GM23248 (cell line): ENCODE measurements at places on chromosomes 7 and 10. TPM values are rescaled to one million over a fixed set of nuclear protein-coding genes. Genes with fewer than 3 reads are reported as not detected.
A peak's percentile ranks its signal among the peaks of the same experiment; 100 is the strongest.

HECW1 gene
- total RNA-seq = 4.8 and 8.7 TPM in 2 replicates

TMEM196 gene
- not detected in 2 replicates for total RNA-seq

DOCK4 gene
- 3.7 and 5.0 TPM in 2 replicates for total RNA-seq

INA gene
- not detected in 2 replicates for total RNA-seq

DNA sequence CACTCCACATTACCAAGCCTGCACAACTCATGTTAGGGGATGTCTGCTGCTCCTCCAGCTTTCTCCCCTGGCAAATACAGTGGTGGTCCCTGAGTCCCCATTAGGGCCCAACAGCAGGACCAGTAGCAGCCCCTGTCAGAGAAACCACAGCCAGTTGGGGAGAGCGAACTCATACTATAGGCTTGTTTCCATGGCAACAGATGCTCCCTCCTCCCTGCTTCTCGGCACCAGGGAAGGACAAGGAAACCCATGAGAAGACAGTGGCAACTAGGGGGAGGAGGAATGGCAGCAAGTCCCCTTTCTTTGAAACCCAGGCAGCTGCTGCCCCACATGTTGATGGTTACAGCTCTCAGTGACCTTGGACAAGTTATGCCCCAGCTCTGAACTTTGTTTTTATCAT, 326.4 kb downstream of the KCNMA1 start:
- H3K27ac ChIP-seq = no peak overlapping the region
- H3K36me3 ChIP-seq = no peaks in the 10 kb centered on the region
- no peak for DNase-seq
- no peak overlapping the region for H3K4me3 ChIP-seq
- H3K4me1 ChIP-seq = peaks cover 6% of the 10 kb centered on the region

DNA sequence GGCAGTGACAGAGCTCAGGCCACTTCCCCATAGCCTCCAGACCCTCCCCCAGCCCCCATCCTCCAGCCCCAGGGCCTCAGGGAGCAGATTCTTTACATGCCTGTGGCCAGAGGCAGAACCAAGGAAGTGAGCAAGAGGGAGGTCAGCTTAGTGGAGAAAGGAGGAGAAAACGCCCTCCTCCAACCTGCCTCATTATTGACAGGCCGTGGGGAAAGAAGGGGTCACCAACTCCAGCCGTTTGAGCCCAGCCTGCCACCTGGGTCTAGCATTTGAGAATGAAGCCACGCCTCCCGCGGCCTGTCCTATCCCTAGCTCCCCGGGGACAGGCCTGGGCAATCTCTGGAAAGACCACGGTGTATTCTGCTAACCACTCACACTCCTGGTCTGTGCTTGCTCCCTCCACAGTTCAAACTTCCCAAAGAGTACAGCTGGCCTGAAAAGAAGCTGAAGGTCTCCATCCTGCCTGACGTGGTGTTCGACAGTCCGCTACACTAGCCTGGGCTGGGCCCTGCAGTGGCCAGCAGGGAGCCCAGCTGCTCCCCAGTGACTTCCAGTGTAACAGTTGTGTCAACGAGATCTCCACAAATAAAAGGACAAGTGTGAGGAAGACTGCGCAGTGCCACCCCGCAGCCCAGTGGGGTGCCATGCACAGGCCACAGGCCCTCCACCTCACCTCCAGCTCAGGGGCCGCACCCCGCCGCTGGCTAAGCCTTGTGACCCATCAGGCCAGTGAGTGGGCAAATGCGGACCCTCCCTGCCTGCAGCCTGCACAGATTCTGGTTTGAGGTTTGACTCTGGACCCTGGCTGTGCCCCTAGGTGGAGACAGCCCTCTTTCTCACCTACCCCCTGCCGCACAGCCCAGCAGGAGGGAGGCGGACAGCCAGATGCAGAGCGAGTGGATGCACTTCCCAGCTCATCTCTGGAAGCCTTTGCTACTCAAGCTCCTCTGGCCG, 14.3 kb upstream of the TRIM8 start:
- DNase-seq = peak; percentile 83
- H3K36me3 ChIP-seq = no peaks in the 10 kb centered on the region
- H3K27ac ChIP-seq = peak overlapping the region; percentile 88
- no peaks in the 10 kb centered on the region for H3K27me3 ChIP-seq

GRCh38 chr10:4633776-4634175, 192.2 kb upstream of the AKR1E2 start:
- H3K27me3 ChIP-seq = no peaks in the 10 kb centered on the region
- H3K4me1 ChIP-seq = peaks cover 3% of the 10 kb centered on the region
- no peaks in the 10 kb centered on the region for H3K36me3 ChIP-seq
- no peak overlapping the region for H3K4me3 ChIP-seq
- H3K27ac ChIP-seq = no peak overlapping the region

- peak overlapping the region; percentile 73 for H3K27ac ChIP-seq
Observed at GRCh38 chr7:18541181-18541870, 45.8 kb downstream of the HDAC9 start.

- H3K4me3 ChIP-seq = no peak overlapping the region
- H3K27ac ChIP-seq = no peak overlapping the region
- H3K4me1 ChIP-seq = no peaks in the 10 kb centered on the region
- no peaks in the 10 kb centered on the region for H3K27me3 ChIP-seq
- H3K36me3 ChIP-seq = no peaks in the 10 kb centered on the region
Observed at GRCh38 chr10:75097666-75098285, 13.7 kb upstream of the SAMD8 start.

DNA sequence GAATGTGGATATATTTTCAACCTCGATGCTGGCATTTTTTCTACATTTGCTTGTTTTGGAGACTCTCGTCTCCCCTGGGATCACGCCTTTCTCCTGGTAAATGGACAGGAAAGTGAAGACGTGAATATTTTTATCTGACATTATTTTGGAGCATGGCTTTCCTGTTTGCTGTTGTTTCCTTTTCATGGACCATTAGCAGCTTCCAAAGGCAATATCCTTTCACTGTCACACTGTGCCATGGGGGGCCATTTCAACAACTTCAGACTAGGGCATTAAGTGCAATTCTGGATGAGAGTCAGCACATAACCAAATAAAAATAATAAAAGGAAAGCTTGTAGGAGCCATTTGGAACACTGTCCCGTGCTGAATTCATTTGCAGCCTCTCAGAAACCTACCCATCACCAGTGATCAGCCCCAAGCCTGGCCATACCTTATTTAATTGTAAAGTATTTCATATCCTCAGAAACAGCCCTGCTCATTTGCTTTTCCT, 75.9 kb upstream of the NEUROD6 start:
- no peak for DNase-seq
- H3K36me3 ChIP-seq = no peaks in the 10 kb centered on the region
- H3K27ac ChIP-seq = no peak overlapping the region
- H3K4me3 ChIP-seq = no peak overlapping the region
- H3K4me1 ChIP-seq = no peaks in the 10 kb centered on the region

GRCh38 chr10:129509835-129510234, 42.8 kb downstream of the MGMT start:
- no peaks in the 10 kb centered on the region for H3K27me3 ChIP-seq
- no peak overlapping the region for H3K4me3 ChIP-seq
- H3K27ac ChIP-seq = no peak overlapping the region

DNA sequence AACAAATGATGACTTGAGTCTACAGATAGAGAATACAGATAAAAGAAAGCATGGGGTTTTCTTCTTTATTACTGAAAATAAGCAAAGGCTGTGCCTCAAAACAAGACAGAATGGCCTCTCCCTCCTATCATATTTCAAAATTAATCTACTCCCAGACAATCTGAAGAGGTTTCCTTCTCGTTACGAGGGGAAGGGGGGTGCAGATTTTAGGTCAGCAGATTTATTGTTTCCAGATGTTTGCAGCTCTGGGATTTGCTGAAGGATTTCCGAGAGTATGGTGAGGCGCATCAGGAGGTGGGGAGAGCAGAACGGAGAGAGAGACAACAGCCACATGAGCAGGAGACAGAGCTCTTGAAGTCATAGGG, 89.8 kb downstream of the KIAA1549 start:
- no peaks in the 10 kb centered on the region for H3K27me3 ChIP-seq
- H3K4me1 ChIP-seq = peaks cover 35% of the 10 kb centered on the region
- peak overlapping the region; percentile 90 for H3K27ac ChIP-seq
- H3K36me3 ChIP-seq = no peaks in the 10 kb centered on the region
- peak; percentile 62 for DNase-seq

- no peaks in the 10 kb centered on the region for H3K27me3 ChIP-seq
- no peak overlapping the region for H3K27ac ChIP-seq
- no peaks in the 10 kb centered on the region for H3K4me1 ChIP-seq
- no peak overlapping the region for H3K4me3 ChIP-seq
- H3K36me3 ChIP-seq = no peaks in the 10 kb centered on the region
Observed at GRCh38 chr10:59649606-59650346, 59.9 kb downstream of the SLC16A9 start.

DNA sequence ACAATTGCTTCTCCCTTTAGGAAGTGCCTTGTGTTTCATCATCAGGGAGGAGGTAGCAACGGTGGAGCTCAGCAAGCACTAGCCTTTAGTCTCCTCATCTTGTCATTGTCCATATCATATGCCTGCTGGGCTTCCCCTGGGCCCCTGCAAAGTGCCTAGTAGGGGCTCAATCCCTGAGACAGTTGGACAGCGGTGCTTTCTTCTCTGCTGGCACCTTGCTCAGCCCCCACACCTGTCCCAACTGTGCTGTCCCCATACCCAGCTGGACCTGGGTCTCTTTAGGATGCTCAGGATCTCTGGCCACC, 5.5 kb downstream of the SMARCD3 start:
- H3K4me3 ChIP-seq = no peak overlapping the region
- no peak overlapping the region for H3K27ac ChIP-seq
- 0 out of 2 replicates have a peak, but pooled peaks cover 4% of the 10 kb centered on the region for H3K4me1 ChIP-seq

DNA sequence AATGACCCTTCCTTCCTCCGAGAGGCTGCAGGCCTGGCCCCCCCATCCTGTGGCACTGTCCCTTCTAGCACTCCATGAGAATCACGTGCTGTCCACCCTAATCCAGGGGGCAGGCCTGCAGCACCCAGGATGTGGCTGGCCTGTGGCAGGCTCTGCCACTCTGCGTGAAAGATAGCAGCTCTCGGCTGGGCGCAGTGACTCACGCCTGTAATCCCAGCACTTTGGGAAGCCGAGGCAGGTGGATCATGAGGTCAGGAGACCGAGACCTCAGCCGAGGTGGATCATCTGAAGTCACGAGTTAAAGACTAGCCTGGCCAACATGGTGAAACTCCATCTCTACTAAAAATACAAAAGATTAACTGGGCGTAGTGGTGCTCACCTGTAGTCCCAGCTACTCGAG, 18.9 kb upstream of the LFNG start:
- no peak overlapping the region for H3K27ac ChIP-seq
- no peaks in the 10 kb centered on the region for H3K36me3 ChIP-seq
- no peaks in the 10 kb centered on the region for H3K27me3 ChIP-seq
- no peaks in the 10 kb centered on the region for H3K4me1 ChIP-seq
- DNase-seq = no peak
- no peak overlapping the region for H3K4me3 ChIP-seq

- H3K4me1 ChIP-seq = peaks cover 50% of the 10 kb centered on the region
- peak; percentile 55 for DNase-seq
- H3K27me3 ChIP-seq = no peaks in the 10 kb centered on the region
Observed at GRCh38 chr7:35694161-35694783, 663 bp downstream of the HERPUD2 start.

DNA sequence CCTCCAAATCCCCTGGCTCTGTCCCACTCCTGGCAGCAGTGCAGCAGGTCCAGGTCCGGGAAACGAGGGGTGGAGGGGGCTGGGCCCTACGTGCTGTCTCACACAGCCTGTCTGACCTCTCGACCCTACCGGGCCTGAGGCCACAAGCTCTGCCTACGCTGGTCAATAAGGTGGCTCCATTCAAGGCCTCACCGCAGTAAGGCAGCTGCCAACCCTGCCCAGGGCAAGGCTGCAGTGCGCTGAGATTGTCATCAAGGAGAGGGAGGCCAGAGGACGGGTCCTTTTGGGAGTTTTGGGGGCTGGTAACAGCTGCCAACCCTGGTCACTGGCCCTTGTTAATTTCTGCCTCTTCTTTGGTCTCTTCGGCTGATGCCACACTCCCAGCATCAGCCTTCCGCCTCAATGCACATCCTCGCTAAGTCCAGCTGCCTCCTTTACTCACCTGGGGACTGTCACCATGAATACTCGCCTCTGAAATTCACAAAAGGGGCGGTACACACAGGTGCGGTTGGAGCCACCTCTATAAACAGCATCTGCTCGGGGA, 3.5 kb downstream of the EPO start:
- H3K4me3 ChIP-seq = no peak overlapping the region
- DNase-seq = no peak
- no peaks in the 10 kb centered on the region for H3K36me3 ChIP-seq
- peaks cover 24% of the 10 kb centered on the region for H3K4me1 ChIP-seq
- H3K27ac ChIP-seq = no peak overlapping the region
- peaks cover 27% of the 10 kb centered on the region for H3K27me3 ChIP-seq

DNA sequence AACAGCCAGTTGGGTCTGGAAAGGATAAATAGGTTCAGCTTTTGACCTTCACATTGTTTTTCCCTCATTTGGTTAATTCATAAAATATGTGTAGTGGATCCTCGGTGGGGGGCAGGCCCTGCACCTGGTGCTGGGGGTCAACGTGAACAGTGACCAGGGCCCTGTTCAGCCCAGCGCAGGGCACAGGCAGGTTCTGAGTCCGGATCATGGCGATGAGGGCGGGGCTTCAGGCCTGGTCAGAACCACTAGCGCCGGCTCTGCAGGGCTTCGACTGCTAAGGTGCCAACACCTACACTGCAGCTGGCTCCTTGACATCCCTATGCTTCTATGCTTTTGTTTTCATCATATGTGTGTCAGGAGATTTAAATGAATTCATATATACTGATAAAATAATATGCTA, 177.7 kb downstream of the CXCL12 start:
- no peak overlapping the region for H3K4me3 ChIP-seq
- H3K4me1 ChIP-seq = 0 out of 2 replicates have a peak, but pooled peaks cover 5% of the 10 kb centered on the region
- no peak for DNase-seq
- no peak overlapping the region for H3K27ac ChIP-seq
- no peaks in the 10 kb centered on the region for H3K36me3 ChIP-seq
- H3K27me3 ChIP-seq = no peaks in the 10 kb centered on the region

- H3K4me1 ChIP-seq = peaks cover 3% of the 10 kb centered on the region; the same call in 1 of the 2 replicates
- H3K4me3 ChIP-seq = no peak overlapping the region
- H3K27ac ChIP-seq = no peak overlapping the region
- no peaks in the 10 kb centered on the region for H3K27me3 ChIP-seq
Observed at GRCh38 chr10:51144161-51144781, 70.0 kb downstream of the PRKG1 start.

- H3K27ac ChIP-seq = no peak overlapping the region
- H3K4me3 ChIP-seq = no peak overlapping the region
- H3K36me3 ChIP-seq = no peaks in the 10 kb centered on the region
- H3K27me3 ChIP-seq = no peaks in the 10 kb centered on the region
- no peaks in the 10 kb centered on the region for H3K4me1 ChIP-seq
Observed at GRCh38 chr10:43774234-43774769, 125.6 kb upstream of the ZNF32 start.

DNA sequence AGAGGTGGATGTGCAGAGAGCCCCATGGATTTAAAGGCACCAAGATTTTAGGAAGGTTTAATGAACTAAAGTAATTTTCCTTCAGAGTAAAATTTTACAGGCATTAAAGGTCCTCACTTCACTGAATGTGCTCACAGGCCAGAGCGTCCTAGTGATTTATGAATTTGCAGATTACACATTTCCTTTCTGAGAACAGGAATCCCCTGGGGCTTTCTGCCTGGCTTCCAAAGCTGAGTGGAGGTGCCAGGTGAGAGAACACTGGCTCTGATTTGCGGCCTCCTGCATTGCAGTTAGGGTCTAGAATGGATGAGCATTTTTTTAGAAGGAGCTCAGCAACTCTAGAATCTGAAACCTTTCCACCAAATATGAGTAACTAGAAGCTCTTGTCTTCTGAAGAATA, 194.3 kb downstream of the SORCS3 start:
- no peaks in the 10 kb centered on the region for H3K27me3 ChIP-seq
- H3K27ac ChIP-seq = no peak overlapping the region
- H3K4me1 ChIP-seq = no peaks in the 10 kb centered on the region
- no peak overlapping the region for H3K4me3 ChIP-seq

GRCh38 chr7:38518541-38518940, 112.6 kb downstream of the AMPH start:
- no peaks in the 10 kb centered on the region for H3K27me3 ChIP-seq
- H3K4me3 ChIP-seq = no peak overlapping the region
- no peaks in the 10 kb centered on the region for H3K36me3 ChIP-seq
- DNase-seq = peak; percentile 38
- H3K4me1 ChIP-seq = 0 out of 2 replicates have a peak, but pooled peaks cover 3% of the 10 kb centered on the region
